ENCODE measurements at places on chromosomes 11 and 22. TPM values are rescaled to one million over a fixed set of nuclear protein-coding genes. Genes with fewer than 3 reads are reported as not detected.

The SCN4B gene
- not detected for total RNA-seq

The GALNT18 gene
- 1.7 TPM for total RNA-seq

The GLB1L2 gene
- 1.7 TPM for total RNA-seq

The LUZP2 gene
- not detected for total RNA-seq

The ALX4 gene
- not detected for total RNA-seq

The TMPRSS4 gene
- total RNA-seq: 0.40 TPM

The SMTNL1 gene
- not detected for total RNA-seq

The RANGAP1 gene
- total RNA-seq: 93.6 TPM

The ARAP1 gene
- 134 TPM for total RNA-seq

The PRR33 gene
- not detected for total RNA-seq

The PGA5 gene
- total RNA-seq: not detected

The IGSF9B gene
- total RNA-seq: 99.7 TPM

The ARHGAP42 gene
- not detected for total RNA-seq

The NNMT gene
- not detected for total RNA-seq

The SSRP1 gene
- 130 TPM for total RNA-seq

The LAMTOR1 gene
- 65.6 TPM for total RNA-seq

The GGT5 gene
- total RNA-seq: not detected

The KRTAP5-2 gene
- not detected for total RNA-seq

The GLB1L3 gene
- 6.1 TPM for total RNA-seq

The MMP8 gene
- total RNA-seq: not detected

The TNNI2 gene
- not detected for total RNA-seq

The RASSF7 gene
- total RNA-seq: 36.5 TPM

The HSCB gene
- 18.1 TPM for total RNA-seq

The EHF gene
- not detected for total RNA-seq

The MRGPRX3 gene
- not detected for total RNA-seq
